Stimulated activated CD8-positive, alpha-beta memory T cell treated with anti-CD3 and anti-CD28 coated beads, Interleukin-15, amount 100 ng/mL, for 4 hours (primary cell): ENCODE measurements at places on chromosomes 6 and 20.

DNA sequence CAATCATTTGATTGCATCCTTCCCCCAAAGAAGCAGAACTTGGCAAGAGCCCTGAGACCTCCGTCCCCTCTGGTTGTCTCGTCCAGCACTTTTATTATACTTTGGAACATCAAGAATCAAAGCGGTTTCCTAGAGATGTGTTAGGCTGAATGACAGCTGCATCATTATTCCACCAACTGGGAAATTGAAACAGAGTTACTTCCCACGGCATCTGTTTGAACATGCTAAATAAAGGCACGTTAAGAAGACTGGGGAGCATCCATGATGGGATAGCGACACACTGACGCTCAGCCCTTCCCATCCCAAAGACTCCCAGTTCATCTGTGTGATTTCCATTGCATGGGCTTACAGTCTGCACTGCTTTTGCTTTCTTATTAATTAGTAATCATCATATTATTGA lies 147.8 kb downstream of the TBC1D7 start:
- no peak for DNase-seq

- DNase-seq, result no peak
Observed at GRCh38 chr20:733861-734260, 34.4 kb downstream of the SLC52A3 start.

- no peak for DNase-seq
Observed at GRCh38 chr6:9521152-9521530, 893.7 kb downstream of the TFAP2A start.

DNA sequence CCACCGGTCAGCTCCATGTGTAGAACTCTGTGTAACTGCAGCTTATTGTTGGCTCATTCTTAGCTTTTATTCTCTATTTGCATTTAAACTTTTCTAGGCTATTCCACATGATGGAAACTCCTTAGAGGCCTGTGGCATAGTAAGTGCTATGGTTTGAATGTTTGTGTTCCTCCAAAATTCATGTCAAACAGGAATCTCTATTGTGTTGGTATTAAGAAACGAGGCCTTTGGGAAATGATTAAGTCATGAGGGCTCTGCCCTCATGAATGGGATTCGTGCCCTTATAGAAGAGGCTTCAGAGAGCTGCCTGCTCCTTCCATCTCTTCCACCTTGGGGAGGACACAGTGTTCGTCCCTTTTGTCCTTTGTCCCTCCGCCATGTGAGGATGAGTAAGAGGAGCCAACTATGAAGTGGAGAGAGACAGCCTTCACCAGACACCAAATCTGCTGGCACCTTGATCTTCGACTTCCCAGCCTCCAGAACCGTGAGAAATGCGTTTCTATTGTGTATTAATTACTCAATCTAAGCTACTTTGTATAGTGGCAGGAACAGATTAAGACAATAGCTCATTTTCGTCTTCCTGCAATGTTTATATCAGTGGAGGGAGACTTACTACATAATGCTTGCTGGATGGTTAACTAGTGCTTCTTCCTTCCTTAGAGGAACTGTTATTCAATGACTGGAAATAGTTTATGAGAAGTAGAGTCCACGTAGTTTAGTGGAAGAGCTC lies 361.1 kb downstream of the FARS2 start:
- DNase-seq, result no peak

DNA sequence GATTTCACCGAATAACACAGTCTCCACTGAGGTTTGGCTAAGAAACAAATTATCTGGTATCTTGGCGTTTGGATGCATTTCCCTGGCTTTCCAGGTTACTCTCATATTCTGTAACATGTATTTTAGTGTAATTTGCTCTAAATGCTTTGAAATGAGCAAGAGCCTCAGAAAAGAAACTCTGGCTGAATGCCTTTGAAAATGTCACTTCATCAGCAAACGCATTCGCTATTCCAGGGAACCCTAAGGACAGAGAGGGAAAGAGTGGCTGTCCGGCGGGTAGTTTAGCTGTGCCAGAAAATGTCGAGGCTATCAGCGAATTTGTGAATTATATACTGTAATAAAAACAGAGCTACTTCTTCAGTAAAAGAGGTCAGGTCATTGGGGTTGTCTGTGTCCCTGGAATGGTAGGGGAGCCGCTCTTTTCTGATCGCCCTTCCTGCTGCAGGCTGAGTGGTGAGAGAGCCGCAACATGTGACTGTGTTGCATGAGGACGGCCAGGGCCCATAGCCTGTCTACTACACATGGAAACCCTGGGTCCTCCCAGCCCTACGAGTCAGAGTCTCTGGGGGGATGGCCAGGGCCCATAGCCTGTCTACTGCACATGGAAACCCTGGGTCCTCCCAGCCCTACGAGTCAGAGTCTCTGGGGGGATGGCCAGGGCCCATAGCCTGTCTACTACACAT lies 57.3 kb downstream of the SMOC2 start:
- DNase-seq, result no peak

DNA sequence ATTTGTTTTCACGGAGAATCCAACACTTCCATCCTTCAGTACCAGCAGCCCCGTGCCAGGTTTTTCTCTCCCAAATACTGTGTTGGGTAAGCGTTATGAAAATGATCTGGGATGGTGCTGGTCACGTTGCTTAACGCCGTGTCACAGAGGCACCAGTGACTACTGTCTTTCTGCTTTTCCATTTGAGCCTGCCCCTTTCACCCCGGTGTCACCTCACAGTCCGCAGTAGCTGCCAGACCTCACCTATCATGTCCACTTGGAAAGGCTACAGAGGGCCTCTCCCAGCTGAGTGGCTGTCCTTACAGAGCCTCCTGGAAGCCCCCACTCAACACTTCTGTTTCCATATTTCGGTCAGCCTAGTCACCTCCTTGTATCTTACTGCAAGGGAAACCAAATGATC lies 176.5 kb upstream of the ARID1B start:
- no peak for DNase-seq

DNA sequence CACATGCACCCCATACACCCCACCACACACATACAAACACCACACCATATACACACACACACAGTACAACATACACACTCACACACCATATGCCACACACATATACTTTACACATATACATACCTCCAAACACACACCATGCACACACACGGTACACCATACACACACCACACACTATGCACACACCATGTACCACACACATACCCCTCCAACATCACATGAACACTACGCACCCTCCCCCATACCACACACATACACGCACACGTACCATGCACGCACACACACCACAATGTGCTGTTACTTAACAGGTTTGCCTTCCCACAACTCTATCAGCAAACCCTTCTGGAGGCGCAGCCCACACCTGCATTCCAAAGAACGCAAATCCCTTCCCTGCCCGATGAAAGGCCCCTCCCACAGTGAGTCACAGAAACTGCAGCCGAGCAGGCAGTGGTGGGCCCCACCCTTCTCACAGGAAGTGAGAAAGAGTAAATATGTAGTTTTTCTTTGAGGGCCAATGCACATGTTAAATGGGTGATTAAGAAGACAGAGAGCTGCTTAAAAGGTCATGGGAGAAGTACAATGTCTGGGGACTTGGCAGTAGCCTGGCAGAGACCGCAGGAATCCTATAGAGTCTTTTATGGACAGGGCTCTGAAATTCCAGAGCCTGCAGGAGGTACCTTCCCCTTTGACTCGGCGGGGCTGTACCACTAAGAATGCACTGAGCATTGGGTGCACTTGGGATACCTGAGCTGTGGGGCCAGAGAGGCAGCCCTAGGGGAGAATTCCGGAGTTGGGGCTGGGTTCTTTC lies 34.1 kb upstream of the EZR start:
- DNase-seq, result peak; percentile 60

DNA sequence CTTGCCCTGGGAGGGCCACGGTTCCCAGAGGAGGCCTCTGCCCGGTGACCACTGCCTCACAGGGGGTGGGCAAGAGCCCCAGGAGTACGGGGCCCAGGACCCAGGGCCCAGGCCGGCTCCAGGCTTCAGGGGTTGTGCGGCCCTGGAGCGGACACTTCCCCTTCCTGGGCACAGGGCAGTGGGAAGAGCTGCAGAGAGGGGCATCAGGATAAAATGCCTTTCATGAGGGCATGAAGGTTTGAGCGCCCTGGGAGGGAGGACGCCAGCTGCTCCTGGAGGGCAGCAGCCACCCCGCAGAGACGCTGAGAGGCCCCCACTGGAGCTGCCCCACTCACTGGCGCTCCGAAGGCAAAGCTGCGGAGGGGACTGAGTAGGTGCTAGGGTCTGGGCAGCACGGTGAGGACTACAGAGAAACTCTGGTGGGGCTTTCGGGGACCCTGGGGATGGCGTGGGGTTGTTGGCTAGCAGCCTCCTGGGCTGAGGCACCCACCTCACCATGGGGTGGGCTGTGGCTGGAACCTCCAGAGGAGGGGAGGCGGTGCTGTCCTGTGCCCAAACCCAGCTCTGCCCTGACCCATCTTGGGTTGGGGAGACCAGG lies 10.4 kb downstream of the LAMA5 start:
- DNase-seq, result no peak

GRCh38 chr6:165630544-165630953 lies 32.5 kb downstream of the PDE10A start:
- no peak for DNase-seq

GRCh38 chr6:160218810-160219209 lies 39.8 kb downstream of the SLC22A2 start:
- no peak for DNase-seq

DNA sequence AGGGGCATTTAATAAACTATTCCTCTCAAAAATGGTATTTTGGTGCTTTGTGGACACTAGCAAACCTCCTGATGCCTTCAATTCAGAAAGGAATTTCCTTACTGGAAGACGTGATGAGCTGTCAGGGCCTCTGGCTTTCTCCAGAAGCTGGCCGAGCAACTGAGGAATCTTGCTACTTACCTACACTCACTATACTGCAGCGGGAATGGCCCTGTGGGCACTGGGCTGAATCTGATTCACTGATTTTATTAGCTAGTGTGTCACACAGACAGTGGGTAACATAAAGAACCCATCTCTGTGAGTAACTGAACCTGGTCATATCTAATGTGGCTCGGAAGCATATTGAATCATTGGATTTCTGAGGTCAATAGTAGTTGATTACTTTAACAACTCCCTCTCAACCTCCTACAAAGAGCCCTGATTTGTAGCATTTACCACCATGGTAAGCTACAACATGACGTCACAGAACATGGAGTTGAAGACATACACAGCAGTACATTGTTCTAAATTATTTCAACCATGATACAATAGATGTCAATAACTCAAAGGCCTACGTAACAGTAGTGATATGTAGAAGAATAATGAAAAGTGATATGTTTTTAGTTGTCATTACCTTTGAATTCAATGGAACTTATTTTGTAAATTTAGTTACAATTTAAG lies 232.1 kb downstream of the SYNE1 start:
- DNase-seq, result no peak

GRCh38 chr6:51153109-51153508 lies 334.4 kb downstream of the TFAP2B start:
- DNase-seq, result no peak

- no peak for DNase-seq
Observed at GRCh38 chr20:41268402-41268801, 49.1 kb downstream of the ZHX3 start.

DNA sequence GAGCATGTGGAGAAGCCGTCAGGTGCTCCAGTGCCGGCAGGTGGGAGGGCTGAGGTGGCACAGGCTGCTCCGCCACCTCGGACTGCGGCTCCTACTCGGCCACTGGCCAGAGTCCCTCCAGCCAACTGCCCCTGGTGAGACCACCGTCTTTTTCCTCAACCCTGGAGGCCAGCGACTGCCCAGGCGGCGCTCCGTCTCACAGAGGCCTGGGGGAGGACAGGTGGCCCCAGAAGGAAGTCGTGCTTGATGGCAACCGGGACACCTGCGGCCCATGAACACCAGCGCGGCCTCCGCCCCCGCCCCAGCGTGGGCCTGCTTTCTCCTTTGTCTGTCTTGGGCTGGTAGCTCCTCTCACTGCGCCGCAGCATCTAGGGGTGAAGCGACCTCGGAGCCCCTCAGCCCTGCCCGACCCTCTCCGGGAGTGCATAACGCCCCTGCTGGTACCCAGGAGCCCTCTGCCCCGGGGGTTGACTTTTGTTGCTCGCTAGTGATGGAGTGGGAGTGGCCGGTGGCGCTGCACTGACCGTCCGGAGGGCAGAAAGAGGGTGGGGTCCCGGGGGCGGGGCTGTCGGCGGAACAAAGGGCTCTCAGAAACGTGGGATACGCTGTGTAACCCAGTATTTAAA lies 706 bp upstream of the TUBB2B start:
- no peak for DNase-seq

DNA sequence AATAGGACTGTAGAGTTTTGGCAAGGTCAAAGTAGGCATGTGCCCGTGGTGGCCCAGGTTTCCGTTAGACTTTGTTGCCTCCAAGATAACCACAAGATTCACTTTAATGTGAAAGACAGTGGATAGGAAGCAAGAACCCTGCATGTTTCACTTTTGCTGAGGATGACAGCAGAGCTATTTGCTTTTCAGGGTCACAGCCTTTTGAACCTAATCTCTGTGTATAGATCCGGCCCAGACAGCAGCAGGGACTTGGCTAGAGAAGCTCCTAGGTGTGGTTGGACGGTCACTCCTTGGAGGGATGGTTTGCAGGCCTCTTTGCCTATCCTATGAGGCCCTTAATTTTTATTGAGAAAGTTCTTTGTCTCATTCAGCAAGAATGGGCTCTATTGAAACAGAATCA lies 538.8 kb downstream of the HACE1 start:
- no peak for DNase-seq

- no peak for DNase-seq
Observed at GRCh38 chr20:62724692-62725595, 16.3 kb downstream of the NTSR1 start.

GRCh38 chr6:34465531-34466241 lies at the start of gene PACSIN1:
Gene PACSIN1 (plus strand): TSS chr6:34466076. CDS start chr6:34526306, 60,230 bp downstream.
- no peak for DNase-seq

- DNase-seq, result no peak
Observed at GRCh38 chr20:420166-420620, 12.1 kb downstream of the RBCK1 start.
